ENCODE measurements at places on chromosomes 11 and 22. TPM values are rescaled to one million over a fixed set of nuclear protein-coding genes. Genes with fewer than 3 reads are reported as not detected.

The NAALADL1 gene
- total RNA-seq = 17.2 TPM

The SYCE3 gene
- total RNA-seq = not detected

The SESN3 gene
- 31.7 TPM for total RNA-seq

The DKK3 gene
- total RNA-seq = 45.8 TPM

The NXF1 gene
- 38.2 TPM for total RNA-seq

The SEZ6L gene
- total RNA-seq = not detected

The PGA3 gene
- not detected for total RNA-seq

The C22orf42 gene
- total RNA-seq = not detected

The NOX4 gene
- total RNA-seq = 0.12 TPM

The SAA1 gene
- 15.5 TPM for total RNA-seq

The CABP4 gene
- not detected for total RNA-seq

The ALDH3B1 gene
- total RNA-seq = 26.4 TPM

The CHRM1 gene
- not detected for total RNA-seq

The SLC25A18 gene
- total RNA-seq = 0.60 TPM

The DMC1 gene
- total RNA-seq = 1.7 TPM

The RTN4RL2 gene
- 10.6 TPM for total RNA-seq

The GLYAT gene
- total RNA-seq = not detected

The HARBI1 gene
- total RNA-seq = 3.9 TPM

The RGL4 gene
- total RNA-seq = not detected

The YPEL1 gene
- 0.68 TPM for total RNA-seq

The CCDC188 gene
- total RNA-seq = 0.17 TPM

The CD3E gene
- total RNA-seq = not detected

The PIK3IP1 gene
- total RNA-seq = 17.3 TPM

The IL17REL gene
- not detected for total RNA-seq

The GUCY1A2 gene
- 7.0 TPM for total RNA-seq

The IGLL5 gene
- not detected for total RNA-seq

The OR52N4 gene
- total RNA-seq = not detected

The ABCC8 gene
- not detected for total RNA-seq

The RCOR2 gene
- total RNA-seq = 7.8 TPM

The ZMAT5 gene
- total RNA-seq = 27.3 TPM

The LRRC10B gene
- total RNA-seq = not detected

The OR51B2 gene
- total RNA-seq = not detected

The CCDC88B gene
- total RNA-seq = 0.34 TPM

The ZW10 gene
- 10.0 TPM for total RNA-seq

The TMEM151A gene
- 5.6 TPM for total RNA-seq

The PGA5 gene
- total RNA-seq = not detected

The CAPN5 gene
- 12.0 TPM for total RNA-seq

The BBOX1 gene
- not detected for total RNA-seq

The SLC17A6 gene
- not detected for total RNA-seq
